ENCODE measurements at places on chromosomes 3 and 15.

- H3K4me3 ChIP-seq, result no peak overlapping the region
- no peak overlapping the region for H3K27ac ChIP-seq
- H3K27me3 ChIP-seq, result peaks cover 34% of the 10 kb centered on the region
- no peaks in the 10 kb centered on the region for H3K36me3 ChIP-seq
Observed at GRCh38 chr3:107198581-107199181, 178.6 kb upstream of the CCDC54 start.

DNA sequence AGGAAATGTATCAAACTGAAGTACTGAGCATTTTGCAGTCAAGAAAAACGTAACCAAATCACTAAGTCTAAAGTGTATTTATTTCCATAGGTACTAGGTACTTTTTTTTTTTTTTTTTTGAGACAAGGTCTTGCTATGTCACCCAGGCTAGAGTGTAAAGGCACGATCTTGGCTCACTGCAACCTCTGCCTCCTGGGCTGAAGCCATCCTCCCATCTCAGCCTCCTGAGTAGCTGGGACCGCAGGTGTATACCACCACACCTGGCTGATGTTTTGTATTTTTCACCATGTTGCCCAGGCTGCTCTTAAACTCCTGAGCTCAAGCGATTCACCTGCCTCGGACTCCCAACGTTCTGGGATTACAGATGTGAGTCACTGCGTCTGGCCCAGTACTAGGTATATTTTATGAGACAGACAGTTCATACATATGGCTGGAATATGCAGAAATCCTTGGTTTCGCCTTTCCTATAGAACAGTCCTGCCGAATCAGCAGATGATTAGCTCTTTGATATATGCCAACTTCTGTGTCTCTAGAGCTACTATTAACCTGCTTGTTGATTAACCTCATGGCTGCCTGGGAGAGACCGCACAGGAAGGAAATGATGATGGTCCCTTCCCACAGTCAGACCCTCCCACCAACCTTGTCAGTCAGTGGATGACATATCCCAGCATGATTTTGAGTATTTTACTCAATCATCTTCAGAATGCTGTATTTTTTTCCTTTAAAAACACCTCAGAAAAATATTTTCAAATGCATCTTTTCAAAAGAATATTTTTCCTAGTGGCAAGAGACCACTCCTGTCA, 32.3 kb downstream of the TMOD3 start:
- no peak for DNase-seq
- no peaks in the 10 kb centered on the region for H3K27me3 ChIP-seq
- peak overlapping the region; percentile 58 for H3K4me3 ChIP-seq
- peaks cover 48% of the 10 kb centered on the region for H3K4me1 ChIP-seq
- peaks cover 24% of the 10 kb centered on the region for H3K36me3 ChIP-seq

DNA sequence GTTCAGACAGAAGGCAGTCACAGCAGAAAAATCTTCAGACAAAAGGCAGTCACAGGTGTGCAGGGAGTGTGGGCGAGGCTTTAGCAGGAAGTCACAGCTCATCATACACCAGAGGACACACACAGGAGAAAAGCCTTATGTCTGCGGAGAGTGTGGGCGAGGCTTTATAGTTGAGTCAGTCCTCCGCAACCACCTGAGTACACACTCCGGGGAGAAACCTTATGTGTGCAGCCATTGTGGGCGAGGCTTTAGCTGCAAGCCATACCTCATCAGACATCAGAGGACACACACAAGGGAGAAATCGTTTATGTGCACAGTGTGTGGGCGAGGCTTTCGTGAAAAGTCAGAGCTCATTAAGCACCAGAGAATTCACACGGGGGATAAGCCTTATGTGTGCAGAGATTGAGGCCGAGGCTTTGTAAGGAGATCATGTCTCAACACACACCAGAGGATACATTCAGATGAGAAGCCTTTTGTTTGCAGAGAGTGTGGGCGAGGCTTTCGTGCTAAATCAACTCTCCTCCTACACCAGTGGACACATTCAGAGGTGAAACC, 27.6 kb downstream of the ZNF589 start:
- H3K27ac ChIP-seq, result peak overlapping the region; percentile 92
- H3K4me3 ChIP-seq, result peak overlapping the region; percentile 54
- peaks cover 13% of the 10 kb centered on the region for H3K36me3 ChIP-seq
- DNase-seq, result peak; percentile 26

DNA sequence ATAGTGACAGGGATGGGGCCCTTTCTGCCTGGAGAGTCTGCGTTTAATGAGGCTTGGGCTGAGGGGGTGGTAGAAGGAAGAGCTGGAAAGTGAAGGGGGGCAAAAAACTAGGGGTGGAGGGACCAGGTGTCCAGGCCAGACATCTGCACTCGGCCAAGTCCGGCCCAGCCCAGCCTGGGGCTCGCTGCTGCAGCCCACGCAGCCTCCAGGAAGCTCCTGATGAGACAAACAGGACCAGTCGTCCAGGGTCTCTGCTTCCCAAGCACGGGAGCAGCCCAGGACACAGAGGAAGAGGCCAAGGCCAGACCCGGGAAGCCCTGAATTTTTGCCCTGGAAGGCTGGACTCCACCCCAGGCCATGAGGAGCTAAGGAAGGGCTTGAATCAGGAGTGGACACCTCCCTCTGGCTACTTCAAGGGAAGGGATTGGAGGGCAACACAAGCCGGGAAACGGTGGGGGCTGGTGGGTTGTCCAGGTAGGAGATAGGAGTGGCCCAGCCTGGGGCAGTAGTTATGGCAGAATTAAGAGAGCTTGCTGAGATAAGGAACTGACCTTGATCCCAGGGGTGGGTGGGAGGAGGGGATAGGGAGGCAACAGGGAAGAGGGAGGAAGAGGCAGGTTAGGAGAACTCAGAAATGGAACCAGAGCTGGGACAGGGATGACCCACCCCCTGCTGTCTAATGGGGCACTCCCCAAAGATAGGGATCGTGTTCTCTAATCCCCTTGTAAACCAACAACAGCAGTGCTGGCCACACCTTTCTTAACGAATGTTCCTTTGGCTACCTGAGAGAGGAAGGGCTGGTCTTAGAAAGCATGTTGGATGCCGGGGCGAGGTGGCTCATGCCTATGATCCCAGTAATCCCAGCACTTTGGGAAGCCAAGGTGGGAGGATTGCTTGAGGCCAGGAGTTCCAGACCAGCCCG, 89.5 kb downstream of the ANP32A start:
- no peaks in the 10 kb centered on the region for H3K36me3 ChIP-seq
- no peak overlapping the region for H3K4me3 ChIP-seq
- H3K27ac ChIP-seq, result no peak overlapping the region
- no peaks in the 10 kb centered on the region for H3K27me3 ChIP-seq
- H3K4me1 ChIP-seq, result peaks cover 5% of the 10 kb centered on the region

DNA sequence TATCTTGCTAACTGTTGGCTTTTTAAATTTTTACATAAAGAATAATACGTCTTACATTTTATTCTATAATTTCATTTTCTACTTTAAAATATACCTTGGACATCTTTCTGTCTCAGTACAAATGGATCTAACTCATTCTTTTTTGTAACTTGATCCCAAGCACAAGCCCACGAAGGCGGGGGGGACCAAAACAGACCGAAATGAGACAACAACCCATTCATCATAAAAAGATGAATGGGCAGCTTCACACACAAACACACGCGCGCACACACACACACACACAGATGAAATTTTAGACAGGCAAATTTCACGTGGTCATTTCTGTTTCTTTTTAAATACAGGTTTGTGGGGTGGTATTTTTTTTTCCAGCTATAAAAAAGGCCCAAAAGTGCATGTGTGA, 271.3 kb upstream of the TOPAZ1 start:
- H3K36me3 ChIP-seq, result peaks cover 2% of the 10 kb centered on the region
- no peaks in the 10 kb centered on the region for H3K4me1 ChIP-seq
- DNase-seq, result no peak
- no peak overlapping the region for H3K4me3 ChIP-seq

- H3K27me3 ChIP-seq, result no peaks in the 10 kb centered on the region
- H3K36me3 ChIP-seq, result peaks cover 2% of the 10 kb centered on the region
- H3K4me1 ChIP-seq, result peaks cover 3% of the 10 kb centered on the region
- H3K27ac ChIP-seq, result no peak overlapping the region
- DNase-seq, result no peak
Observed at GRCh38 chr3:186888569-186888968, 41.8 kb upstream of the ST6GAL1 start.

- H3K4me3 ChIP-seq, result no peak overlapping the region
- peaks cover 4% of the 10 kb centered on the region for H3K27me3 ChIP-seq
- no peaks in the 10 kb centered on the region for H3K4me1 ChIP-seq
- DNase-seq, result no peak
- peaks cover 2% of the 10 kb centered on the region for H3K36me3 ChIP-seq
- no peak overlapping the region for H3K27ac ChIP-seq
Observed at GRCh38 chr3:51927061-51927977, 14.4 kb downstream of the RRP9 start.

GRCh38 chr3:132009241-132009640, 25.6 kb downstream of the CPNE4 start:
- no peak overlapping the region for H3K27ac ChIP-seq
- H3K36me3 ChIP-seq, result no peaks in the 10 kb centered on the region
- no peak for DNase-seq
- H3K27me3 ChIP-seq, result peaks cover 7% of the 10 kb centered on the region
- no peak overlapping the region for H3K4me3 ChIP-seq

- H3K27ac ChIP-seq, result no peak overlapping the region
- no peak overlapping the region for H3K4me3 ChIP-seq
- H3K4me1 ChIP-seq, result peaks cover 11% of the 10 kb centered on the region
- no peak for DNase-seq
- H3K27me3 ChIP-seq, result no peaks in the 10 kb centered on the region
- no peaks in the 10 kb centered on the region for H3K36me3 ChIP-seq
Observed at GRCh38 chr3:11660242-11660641, 16.5 kb upstream of the VGLL4 start.

DNA sequence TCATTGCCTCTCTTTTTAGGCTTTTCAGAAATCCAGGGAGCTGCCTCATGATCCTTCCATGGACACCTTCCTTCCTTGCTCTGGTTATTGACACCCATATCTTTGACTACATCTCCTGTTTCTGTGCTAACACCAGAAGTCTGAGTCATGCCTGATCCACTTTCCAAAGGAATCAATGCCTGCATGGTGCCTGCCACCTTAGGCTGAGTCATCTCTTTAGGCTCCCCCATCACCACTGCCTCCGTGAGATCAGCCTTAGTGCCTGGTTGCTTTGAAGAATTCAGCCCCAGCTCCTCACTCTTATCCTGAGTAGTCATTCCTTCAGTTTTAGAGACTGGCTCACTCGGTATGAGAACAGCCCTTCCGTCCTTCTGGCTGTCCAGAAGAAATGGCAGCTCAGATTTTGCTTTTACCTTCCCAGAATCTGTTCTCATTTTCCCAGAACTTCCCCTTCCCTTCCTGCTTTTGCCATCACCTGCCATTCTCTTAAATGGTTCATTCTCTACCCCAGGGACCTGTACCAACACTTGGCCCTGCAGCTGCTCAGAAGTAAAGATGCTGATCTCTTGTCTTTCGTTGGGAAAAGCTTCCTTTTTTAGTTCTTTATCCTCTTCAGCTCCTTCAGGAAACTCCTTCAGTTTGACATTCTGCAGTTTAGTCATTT, 105.3 kb downstream of the MAP4 start:
- no peak for DNase-seq
- no peak overlapping the region for H3K4me3 ChIP-seq
- H3K27ac ChIP-seq, result peak overlapping the region; percentile 47
- H3K4me1 ChIP-seq, result no peaks in the 10 kb centered on the region
- no peaks in the 10 kb centered on the region for H3K27me3 ChIP-seq

- peaks cover 5% of the 10 kb centered on the region for H3K36me3 ChIP-seq
- H3K27me3 ChIP-seq, result no peaks in the 10 kb centered on the region
- no peak overlapping the region for H3K4me3 ChIP-seq
- no peak overlapping the region for H3K27ac ChIP-seq
- H3K4me1 ChIP-seq, result no peaks in the 10 kb centered on the region
Observed at GRCh38 chr3:49703443-49703927, 14.1 kb downstream of the RNF123 start.

- no peak for DNase-seq
- no peak overlapping the region for H3K27ac ChIP-seq
- no peaks in the 10 kb centered on the region for H3K36me3 ChIP-seq
- no peak overlapping the region for H3K4me3 ChIP-seq
Observed at GRCh38 chr3:43779850-43780249, 89.1 kb downstream of the ABHD5 start.

DNA sequence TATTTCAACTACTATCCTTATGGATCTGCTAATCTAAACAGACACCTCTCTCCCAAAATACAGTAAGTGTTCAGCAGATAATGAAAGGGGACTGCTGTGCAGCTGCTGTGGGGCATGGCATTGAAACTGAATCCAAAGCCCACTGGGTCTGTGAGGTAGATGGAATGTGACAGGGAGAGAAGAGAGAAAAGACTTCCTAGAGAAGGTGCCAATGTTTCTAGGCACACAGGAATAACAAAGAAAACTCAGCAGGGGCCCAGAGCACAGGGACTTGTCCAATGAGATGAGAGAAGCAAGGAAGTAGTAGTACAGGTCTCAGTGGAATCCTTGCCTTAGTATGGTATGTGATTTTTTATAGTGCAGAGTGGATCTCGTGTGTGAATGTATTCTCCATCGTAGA, 457.8 kb downstream of the IL5RA start:
- H3K27me3 ChIP-seq, result no peaks in the 10 kb centered on the region
- no peak overlapping the region for H3K4me3 ChIP-seq
- no peak overlapping the region for H3K27ac ChIP-seq

DNA sequence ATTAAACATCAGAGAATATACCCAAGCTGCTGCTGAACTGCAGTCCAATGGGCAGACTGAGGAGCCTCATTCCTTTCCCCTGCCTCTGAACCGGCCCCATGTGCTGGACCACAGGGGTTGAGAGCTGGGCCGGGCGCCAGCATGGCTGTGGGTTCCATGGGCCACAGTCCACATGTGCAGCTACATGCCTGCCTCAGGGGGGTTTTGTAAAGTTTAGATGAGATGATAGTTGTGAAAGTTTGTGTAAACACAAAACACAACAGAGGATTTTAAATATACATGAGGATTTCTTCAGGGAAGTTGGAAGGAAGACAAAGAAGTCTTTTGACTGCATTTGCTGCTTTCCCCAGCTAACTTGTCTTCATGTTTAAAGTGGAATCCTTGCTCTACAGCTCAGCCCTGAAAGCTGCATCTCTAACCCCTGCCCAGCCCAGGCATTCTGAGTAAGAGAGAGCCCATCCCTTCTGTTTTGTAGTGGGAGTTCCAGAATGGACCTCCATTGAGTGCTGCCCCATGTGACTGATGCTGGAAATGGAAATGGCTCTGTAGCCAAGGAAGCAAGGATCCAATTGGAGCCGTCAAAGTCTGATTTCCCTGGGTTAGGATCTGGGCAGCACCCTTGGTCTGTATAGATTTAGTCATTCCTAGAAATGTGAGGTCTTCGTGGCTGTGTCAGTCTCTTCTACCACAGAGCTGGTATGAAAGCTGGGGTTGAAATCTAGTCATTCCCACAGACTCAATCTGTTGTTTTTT, 17.5 kb downstream of the SLC12A8 start:
- H3K27ac ChIP-seq, result no peak overlapping the region
- no peaks in the 10 kb centered on the region for H3K27me3 ChIP-seq
- no peaks in the 10 kb centered on the region for H3K36me3 ChIP-seq
- no peaks in the 10 kb centered on the region for H3K4me1 ChIP-seq
- DNase-seq, result no peak
- H3K4me3 ChIP-seq, result no peak overlapping the region
